ENCODE measurements at places on chromosomes 5 and 9.

DNA sequence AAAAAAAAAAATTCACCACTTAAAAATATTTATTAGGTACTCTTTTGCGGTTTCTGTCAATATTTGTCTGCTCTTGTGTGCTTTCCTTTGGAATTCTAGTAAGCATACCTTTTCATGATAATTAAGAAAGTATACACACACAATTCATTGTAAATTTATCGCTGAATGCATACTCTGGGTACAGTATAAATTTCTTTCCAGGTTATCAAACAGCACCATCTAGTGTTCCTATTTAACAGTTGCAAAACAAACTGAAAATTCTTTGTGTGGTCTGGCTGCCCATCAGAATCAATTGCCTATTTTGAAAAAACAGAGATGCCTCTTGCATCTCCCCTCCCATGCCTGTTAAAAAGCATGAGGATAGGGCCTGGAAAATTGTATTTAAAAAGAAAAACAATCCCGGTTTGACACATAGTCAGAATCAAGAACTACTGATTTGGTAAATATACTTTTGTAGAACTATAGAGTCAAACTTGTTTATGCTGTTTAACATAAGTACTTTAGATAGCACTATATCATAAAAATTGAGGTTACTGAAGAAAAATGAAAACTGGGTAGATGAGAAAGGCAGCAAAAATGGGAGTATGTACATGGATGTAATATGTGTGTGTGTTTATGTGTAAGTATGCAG, 16.2 kb downstream of the PGGT1B start:
- DNase-seq, result no peak

- DNase-seq, result no peak
Observed at GRCh38 chr9:75588808-75589207, 301.7 kb upstream of the PCSK5 start.

- no peak for DNase-seq
Observed at GRCh38 chr5:152942633-152943336, 537.7 kb upstream of the NMUR2 start.

- DNase-seq, result no peak
Observed at GRCh38 chr9:18822850-18823249, 210.2 kb downstream of the SAXO1 start.

DNA sequence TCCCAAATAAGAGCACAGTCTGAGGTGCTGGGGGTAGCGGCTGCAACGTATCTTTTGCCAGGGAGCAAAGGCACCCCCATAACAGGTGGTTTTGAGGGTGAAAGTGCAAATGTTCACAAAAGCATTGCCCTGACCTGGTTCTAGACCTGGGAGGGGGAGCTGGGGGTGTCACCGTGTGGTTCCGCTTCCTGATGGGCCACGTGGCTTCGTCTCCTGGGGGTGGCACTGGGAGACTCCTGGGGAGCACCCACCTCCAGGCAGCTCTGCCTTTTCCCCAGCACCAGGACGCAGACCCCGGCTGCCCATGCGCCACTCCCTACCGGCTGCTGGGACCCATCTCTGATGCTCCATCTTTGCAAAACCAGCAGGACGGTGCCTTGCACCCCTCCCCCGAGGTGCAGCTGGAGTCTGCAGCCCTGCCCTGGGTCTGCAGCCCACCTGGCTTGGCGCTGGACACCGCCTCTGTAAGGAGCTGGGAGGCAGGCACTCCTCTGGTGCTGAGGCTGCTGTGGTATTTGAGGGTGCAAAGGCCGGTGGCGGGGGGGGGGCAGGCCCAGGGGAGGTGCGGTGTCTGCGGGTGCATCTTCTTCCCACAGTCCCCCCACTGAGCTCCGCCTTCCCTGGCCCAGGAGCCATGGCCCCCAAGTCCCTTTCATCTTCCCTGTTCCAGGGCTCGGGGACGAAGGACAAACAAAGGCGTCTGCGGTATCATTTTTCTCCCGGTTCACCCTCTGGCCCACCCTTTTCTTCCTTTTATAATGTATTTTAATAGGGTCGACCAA, 29.8 kb upstream of the RXRA start:
- no peak for DNase-seq

DNA sequence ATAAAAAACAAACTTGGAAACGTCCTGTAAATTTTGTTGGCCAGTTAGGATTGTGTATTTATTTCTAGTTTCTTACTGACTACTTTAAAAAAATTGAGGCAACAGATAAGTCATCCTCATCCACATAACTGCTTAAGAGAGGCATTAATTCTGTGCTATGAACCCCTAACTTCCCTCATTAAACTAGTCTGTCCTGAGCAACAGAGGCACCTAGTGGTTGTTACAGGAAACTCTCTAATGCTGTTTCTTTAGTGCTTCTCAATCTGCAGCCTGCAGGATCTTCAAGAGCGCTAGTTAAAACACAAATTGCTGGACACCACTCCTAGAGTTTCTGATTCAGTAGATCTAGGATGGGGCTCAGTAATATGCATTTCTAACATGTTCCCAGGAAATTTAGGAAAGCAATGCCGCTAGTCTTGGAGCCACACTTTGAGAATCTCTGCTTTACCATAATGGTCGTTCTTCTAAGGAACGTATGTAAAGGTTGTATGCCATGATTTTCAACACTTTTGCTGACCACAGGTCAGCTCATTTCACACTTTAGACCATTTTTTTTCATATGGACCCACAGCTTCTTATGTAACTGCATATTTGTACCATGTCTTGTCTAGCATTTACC, 410.1 kb upstream of the SMARCA2 start:
- DNase-seq, result no peak

DNA sequence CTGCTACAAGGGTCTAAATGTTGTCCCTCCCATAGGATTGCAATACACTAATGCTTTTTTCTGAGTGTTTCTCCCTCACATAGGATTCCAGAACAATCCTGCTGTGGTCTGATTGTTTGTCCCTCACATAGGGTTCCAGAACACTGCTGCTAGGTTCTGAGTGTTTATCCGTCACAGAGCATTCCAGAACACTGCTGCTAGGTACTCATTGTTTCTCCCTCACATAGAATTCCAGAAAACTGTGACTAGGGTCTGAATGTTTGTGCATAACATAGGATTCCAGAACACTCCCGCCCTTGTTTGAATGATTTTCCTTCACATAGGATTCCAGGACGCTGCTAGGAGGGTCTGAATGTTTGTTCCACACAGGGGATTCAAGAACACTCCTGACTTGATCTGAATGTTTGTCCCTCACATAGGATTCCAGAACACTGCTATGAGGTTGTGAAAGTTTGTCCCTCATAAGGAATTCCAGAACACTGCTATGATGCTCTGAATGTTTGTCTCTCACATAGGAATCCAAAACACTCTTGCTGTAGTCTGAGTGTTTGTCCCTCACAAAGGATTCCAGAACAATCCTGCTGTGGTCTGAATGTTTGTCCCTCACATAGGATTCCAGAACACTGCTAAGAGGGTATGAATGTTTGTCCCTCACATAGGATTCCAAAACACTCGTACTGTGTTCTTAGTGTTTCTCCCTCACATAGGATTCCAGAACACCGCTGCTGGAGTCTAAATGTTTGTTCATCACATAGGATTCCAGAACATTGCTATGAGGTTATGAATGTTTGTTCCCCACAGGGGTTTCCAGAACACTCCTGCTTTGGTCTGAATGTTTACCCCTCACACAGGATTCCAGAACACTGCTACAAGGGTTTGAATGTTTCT, 213.5 kb downstream of the FOXD4L6 start:
- no peak for DNase-seq

DNA sequence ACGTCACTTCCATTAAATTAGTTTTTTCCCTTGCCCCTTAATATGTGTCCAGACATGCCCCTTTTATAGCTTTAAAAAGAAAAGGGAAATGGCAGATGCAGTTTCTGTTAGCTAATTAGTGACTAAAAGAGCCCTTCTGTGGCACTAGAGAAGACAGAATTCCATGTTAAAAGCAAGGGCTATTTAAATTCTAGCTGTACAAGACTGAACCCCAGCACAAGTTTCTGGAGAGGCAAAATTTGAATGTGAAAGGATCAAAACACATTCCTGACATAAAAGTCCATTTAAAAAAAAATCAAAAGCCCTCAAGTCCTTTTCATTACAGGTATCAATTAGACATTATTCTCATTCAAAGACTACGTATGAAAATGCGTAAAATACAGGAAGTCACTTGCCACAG, 78.7 kb downstream of the HAPLN1 start:
- no peak for DNase-seq

DNA sequence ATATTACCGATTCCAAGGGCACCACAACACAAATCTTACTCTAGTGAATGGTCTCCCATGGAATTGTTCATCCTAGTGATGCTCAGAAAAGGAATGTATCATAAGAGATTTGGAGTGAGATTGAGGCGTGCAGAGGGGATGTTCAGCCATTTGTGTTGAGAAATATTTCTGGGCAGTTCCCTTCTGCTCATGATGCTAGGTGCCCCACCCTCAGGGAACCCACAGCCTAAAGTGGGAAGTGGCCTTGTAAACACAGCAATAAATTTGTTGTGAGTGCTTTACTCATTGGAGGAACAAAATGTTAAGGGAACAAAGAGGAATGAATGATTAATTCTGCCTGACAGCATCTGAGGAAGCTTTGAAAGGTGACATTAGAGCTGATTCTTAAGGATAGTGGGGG, 129.9 kb downstream of the TLE4 start:
- DNase-seq, result no peak

DNA sequence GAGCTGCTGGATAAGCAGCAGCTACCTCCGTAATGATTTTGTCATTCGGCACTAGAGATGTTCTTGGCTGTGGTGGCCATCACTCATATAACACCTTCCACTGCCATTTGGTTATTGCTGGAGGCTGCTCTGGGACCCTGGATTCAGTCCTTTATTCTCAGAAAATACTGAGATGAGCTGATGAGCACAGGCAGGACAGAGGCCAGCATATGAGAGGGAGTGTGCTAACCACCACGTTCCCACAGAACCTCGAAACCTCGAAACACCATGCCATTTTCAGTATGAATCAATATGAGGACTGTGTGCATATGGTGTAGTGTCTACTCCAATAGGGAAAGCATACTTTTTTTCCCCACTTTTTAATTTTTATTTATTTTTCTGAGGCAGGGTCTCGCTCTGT, 56.6 kb downstream of the ADAM19 start:
- DNase-seq, result no peak

DNA sequence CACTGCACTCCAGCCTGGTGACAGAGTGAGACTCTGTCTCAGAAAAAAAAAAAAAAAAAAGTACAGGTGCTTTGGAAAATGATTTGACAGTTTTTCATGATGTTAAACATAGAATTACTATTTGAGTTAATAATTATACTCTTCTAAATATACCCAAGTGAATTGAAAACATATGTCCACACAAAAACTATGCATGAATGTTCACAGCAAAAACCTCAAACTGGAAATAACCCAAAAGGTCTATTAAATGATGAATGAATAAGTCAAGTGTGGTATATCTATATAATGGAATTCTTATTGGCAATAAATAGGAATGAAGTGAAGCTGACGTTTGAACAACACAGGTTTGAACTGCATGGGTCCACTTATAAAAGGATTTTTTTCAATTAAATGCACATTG, 207.2 kb upstream of the DAB2 start:
- no peak for DNase-seq

- no peak for DNase-seq
Observed at GRCh38 chr5:112693301-112693700, 44.4 kb upstream of the APC start.

GRCh38 chr5:173513521-173513991, 102.9 kb downstream of the BOD1 start:
- DNase-seq, result peak; percentile 55

DNA sequence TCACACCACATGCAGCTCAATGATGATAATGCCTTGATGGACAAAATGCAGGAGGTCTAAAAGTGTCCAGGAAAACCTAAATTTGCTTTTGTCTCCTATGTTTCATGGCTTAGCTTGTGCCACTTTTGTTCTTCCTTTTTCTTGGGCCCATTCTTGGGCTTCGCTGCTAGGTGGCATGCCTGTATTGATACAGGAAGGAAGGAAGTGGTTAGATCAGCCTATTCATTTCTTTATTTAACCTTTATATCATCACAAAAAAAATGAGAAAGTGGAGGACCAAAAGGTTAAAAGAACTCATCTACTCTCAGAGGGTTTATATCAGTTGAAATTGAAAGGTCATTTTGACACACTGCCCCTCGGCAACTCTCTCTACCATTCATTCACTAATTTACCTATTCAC, 260.2 kb downstream of the ARHGAP26 start:
- no peak for DNase-seq

DNA sequence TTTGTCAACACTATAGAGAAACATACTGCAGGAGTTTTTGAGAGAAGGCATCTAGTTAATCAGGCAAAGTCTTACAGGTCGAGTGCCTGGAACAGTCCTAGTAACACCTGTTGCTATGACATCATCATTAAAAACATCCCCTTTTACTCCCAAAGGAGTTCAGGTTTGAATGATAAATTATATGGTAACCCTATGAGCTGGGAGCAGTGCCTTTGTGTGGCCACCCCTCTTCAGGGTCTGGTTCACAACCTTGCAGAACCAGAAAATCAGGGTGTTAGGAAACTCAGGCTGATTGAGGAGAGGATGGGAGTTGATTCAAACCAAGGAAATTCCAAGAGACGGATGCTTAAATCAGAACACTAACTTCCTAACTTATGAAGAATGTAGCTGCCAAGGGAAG, 179.1 kb upstream of the RASEF start:
- DNase-seq, result no peak

DNA sequence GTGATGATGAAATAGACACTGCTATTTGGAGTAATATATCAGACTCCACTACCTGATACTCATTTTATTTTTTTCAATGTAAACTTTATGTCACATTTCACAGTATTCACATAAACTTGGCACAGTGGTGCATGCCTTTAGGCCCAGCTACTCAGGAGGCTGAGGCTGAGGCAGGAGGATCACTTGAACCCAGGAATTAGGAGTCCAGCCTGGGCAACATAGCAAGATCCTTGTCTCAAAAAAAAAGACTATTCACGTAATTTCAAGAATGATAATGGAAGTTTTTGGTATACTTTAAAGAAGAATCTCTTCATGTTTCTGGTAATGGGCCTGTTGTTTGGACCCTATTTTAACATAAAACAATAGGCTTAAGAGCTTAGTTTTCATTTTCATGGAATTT, 47.4 kb downstream of the SLC25A51 start:
- no peak for DNase-seq

- no peak for DNase-seq
Observed at GRCh38 chr9:123682746-123683145, 247.2 kb downstream of the DENND1A start.

GRCh38 chr5:12343558-12343957, 439.3 kb upstream of the CTNND2 start:
- DNase-seq, result no peak

- no peak for DNase-seq
Observed at GRCh38 chr9:135455401-135456030, 24.1 kb upstream of the PPP1R26 start.

- no peak for DNase-seq
Observed at GRCh38 chr5:110751902-110752762, 13.3 kb downstream of the SLC25A46 start.
